ENCODE measurements at places on chromosomes 3 and 15.

DNA sequence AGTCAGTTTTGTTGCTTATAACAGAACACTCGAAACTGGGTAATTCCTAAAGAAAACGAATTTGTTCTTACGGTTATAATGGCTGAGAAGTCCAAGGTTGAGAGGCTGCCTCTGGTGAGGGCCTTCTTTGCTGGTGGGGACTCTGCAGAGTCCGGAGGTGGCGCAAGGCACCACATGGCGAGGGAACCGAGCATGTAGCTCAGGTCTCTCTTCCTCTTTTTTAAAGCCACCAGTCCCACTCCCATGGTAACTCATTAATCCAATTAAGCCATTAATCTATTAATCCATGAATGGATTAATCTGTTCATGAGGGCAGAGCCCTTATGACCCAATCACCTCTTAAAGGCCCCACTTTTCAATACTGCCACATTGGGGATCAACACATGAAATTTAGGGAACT lies 50.0 kb downstream of the ROPN1B start:
- DNase-seq: no peak

DNA sequence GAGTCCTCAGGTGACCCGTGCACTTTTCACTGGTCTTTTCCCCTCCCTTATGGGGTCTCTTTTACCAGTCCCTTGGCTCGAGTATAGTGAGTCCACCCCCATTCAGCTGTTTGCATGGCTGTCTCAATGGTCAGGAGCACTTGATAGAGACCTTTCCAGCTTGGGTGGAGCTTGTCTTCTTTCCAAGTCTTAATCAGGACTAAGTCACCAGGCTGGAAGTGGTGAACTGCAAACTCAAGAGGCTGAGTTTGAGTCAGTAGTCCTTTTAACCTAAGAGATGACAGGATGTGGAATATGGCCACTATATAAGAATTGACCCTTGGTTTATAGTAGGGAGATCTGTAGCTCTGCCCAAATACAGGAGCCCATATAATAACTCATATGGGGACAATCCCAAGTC lies 279.7 kb downstream of the PYDC2 start:
- no peak for DNase-seq

DNA sequence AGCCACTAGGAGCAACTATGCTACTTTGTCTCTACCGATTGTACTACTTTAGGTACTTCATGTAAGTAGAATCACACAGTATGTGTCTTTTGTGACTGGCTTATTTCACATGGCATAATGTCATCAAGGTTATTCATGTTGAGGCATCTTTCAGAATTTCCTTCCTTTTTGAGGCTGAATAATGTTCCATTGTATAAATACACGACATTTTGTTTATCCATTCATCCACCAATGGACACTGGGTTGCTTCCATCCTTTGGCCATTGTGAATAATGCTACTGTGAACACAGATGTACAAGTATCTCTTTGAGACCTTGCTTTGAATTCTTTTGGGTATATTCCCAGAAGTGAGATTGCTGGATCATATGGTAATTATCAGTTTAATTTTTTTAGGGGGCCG lies 29.2 kb downstream of the MYO5A start:
- DNase-seq: no peak

DNA sequence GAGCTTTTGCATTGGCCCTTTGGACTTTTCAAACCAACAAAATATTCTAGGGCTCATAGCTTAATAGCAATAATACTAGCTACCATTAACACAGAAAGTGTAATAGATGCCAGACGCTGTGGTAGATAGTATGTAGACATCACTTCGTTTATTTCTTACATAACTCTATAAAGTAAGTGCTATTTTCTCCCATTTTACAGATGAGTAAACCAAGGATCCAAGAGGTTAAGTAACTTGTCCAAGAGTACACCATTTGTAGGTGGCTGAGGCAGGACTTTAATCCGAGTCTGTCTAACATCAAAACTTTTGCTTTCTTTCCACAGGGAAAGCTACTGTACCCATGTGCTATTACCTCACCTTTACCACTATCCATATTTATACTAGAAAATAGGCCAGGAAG lies 12.0 kb downstream of the EID1 start:
- no peak for DNase-seq

- no peak for DNase-seq
Measured at GRCh38 chr3:126487151-126487771, 11.6 kb upstream of the ZXDC start.

GRCh38 chr15:94168250-94168649 lies 63.1 kb upstream of the MCTP2 start:
- no peak for DNase-seq

DNA sequence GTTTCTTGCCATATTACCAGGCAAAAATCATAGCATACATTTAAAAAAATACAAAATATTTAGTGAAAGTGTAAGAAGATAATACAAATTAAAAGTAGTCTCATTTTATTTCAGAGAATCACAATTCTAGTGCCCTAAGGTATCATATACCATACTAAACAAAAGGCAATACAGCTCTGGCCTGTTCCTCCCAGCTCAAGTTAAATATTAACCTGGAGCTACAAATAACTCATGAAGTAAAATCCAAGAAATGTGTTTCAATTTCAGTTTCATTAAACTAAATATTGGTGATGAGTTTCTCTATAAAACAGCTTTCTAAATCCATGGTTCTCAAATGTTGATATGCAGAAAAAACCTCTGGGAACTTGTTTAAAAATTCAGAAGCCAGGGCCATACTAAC lies 67.7 kb downstream of the INO80 start:
- no peak for DNase-seq

DNA sequence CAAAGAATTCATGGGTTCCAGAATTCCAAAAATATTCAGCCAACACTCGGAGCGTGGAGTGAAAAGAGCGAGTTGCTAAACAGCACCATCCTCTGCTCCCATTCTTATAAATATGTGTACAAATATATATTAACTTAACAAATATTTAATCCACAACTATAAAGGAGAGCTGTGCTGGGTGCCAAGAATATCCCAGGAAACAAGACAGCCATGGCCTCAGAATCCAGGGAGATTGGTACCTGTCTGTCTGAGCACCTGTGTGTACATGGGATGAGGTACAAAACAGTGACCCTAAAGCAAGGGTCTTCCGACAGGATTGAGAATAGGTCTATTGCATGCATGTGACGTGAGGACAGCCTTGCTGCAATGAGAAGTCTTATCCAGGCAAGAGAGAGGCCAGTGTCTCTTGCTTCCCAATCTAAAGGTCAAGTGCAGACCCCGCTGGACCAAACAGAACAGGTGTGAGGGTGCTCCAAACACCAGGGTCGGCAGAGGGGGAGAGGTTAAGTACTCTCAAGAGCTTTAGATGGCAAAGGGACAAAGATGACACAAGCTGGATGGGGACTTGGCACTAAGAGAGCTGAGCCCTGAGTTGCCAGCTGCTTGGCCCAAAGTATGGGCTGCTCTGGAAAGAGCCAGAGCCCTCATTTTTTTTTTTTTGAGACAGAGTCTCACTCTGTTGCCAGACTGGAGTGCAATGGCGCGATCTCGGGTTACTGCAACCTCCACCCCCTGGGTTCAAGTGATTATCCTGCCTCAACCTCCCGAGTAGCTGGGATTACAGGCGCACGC lies 36.2 kb downstream of the HOMER2 start:
- DNase-seq: no peak

- DNase-seq: no peak
Measured at GRCh38 chr3:32897981-32898623, 53.3 kb upstream of the CCR4 start.

DNA sequence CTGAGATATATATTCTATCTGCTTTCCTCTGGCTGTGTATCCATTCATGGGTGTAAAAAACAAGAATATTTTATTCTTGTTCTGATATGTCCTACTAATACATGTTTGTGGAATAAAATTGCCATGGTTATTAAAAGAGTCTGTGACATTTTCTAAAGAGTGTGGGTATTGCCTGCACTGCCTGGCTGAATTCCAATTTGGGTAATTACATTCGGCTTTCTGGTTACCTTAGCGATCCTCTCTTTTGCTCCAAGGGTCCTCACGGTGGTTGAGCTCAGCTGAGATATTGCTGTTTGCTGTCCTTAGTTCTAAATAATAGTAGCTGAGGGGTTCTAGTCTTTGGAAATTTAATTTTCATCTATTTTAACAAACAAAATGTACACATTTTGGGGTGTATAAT lies 301.4 kb upstream of the DNAJC19 start:
- no peak for DNase-seq

- no peak for DNase-seq
Measured at GRCh38 chr3:149612456-149612855, 45.4 kb downstream of the WWTR1 start.

- DNase-seq: no peak
Measured at GRCh38 chr3:194189243-194189791, 53.4 kb downstream of the HES1 start.

DNA sequence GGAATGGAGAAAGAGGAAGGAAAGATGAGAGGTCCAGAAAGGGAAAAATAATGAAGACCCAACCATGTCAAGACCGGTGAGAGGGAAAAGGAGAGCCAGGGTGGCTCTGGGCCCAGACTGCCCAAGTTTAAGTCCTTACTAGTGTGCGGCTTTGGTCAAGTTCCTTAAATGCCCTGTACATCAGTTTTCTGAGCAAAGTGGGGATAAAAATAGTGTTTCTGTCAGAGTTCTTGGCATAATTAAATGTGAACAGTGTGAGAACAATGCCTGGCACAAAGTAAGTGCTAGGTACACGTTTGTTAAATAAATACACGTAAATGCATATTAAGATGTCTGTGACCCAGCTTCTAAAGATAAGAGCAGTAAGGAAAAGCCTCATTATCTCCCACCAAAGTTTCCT lies 23.8 kb downstream of the WWTR1 start:
- DNase-seq: no peak

GRCh38 chr3:5891711-5892110 lies 704.2 kb downstream of the EDEM1 start:
- no peak for DNase-seq

GRCh38 chr3:38782148-38782547 lies 33.9 kb downstream of the SCN10A start:
- DNase-seq: no peak
